ENCODE measurements at places on chromosomes 12 and 14. TPM values are rescaled to one million over a fixed set of nuclear protein-coding genes. Genes with fewer than 3 reads are reported as not detected.

GRCh38 chr12:129839679-129840078 lies 64.1 kb downstream of the TMEM132D start:
- DNase-seq: no peak

Gene EPYC
- polyA plus RNA-seq: 0.05 TPM

DNA sequence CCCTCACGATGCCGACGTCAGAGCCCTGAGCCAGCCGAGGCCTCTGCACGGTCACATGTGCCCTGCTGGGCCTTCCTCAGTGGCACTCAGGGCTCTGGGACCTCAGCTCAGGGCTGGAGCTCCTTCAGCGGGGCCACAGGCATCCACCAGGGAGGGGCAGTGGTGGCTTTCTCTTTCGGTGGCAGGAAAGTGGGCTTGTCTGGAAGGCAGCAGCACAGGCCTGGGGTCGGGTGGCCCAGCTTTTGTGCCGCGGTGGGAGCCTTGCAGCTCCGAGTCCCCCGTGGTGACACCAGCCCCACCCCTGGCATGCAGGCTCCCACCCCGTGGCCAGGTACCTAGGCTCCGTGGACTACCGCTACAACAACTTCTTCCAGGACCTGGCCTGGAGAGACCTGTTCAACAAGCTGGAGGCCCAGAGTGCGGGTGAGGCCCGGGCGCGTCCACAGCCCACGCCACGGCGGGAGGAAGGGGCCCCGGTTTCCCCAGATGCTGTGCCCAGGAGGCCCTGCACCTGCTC lies 14.2 kb upstream of the TEX22 start:
- DNase-seq: no peak

DNA sequence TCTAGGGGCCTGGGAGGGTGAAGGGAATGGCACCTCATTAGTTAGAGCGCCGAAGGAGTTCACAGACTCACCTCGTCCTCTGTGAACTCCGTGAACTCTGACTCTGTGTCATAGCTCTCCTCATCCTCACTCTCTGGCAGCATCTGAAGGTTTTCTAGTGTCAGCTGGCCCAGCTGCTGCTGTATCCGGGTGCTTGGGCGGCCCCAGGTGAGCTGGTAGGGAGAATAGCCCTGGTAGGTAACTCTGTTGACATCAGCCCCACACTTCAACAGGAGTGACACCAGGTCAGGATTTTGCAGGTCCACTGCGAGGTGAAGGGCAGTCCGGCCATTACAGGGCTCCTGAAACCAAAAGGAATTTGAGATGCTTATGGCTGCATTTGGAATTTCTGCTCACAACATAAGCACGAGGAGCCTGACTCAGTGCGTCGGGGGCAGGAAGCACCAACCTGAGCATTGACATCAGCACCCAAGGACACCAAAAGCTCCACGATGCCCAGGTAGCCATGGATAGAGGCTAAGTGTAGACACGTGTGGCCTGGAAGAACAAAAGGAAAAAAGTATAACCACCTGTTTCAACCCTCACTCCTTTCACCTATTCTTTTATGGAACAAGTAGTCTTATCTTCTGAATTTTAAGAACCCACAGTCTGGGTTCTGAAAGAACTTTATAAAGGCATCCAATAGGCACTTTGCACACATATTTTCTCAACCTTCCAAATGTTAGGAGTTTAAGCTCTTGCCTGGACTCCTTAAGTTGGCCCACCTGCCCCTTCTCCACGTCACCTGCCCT lies 2.0 kb downstream of the NFKBIA start:
- DNase-seq: no peak

Gene ASIC1
- polyA plus RNA-seq: 2.6 TPM

- DNase-seq: no peak
Observed at GRCh38 chr12:61754214-61754613, 506.0 kb upstream of the USP15 start.

DNA sequence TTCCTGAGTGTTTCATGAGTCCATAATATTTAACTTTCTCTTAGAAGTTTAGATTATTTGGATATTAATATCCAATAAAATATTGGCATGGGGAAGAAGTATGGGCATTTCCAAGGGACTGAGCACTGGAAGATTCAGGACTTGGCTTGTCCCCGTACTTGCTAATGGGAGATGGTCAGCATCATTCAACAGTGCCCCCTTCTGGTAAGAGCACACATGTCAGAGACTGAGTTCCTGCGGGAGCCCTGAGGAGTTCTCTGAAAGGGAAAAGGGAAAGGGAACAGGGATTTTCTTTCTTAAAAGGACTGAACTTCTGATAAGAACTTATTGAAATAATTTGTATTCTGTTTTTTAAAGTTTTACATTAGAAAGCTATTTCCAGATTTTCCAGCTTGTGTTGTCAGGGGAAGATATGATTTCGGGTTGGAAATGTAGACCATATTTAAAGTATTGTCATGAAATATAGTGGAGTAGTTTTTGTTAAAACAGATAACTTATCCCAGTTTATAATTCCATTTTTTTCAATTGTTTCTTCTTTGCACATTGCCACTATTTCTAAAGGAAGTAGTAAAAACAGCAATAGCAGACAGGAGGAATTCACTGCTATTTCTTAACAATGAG lies 59.8 kb upstream of the C12orf71 start:
- DNase-seq: peak; percentile 89

- DNase-seq: peak; percentile 17
Observed at GRCh38 chr12:6378709-6379472, 3.5 kb upstream of the SCNN1A start.

Gene KRT75
- polyA plus RNA-seq: not detected

Gene PUS7L
- polyA plus RNA-seq: 10.9 TPM

DNA sequence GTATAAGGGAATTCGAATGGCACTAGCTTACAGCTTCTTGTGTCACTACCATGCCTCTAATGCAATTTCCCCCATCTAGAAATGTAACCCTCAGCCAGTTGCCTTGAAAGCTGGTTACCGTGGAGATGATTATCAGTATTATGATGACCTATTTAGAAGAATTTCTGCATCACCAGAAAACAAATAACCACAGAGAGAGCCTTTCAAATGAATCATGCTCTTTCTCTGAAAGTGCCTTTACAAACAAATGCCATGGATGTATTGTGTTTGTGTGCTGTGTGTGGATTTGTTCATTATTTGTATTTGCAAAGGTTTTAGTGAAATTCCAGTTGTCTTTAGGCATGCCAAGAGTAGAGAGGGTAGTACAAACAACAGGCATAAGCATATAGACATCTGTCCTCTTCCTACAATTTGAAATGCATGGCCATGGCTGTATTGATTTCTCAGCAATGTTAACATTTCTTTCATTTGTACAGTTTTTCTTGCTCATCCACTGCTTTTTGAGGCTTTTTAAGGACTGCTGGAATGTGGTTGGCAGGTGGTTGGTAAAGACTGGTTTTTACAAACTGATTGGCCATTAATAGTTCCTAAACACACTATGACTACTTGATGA lies 266.5 kb downstream of the PAWR start:
- DNase-seq: peak; percentile 91

Gene LRRC43
- 0.61 TPM for polyA plus RNA-seq

DNA sequence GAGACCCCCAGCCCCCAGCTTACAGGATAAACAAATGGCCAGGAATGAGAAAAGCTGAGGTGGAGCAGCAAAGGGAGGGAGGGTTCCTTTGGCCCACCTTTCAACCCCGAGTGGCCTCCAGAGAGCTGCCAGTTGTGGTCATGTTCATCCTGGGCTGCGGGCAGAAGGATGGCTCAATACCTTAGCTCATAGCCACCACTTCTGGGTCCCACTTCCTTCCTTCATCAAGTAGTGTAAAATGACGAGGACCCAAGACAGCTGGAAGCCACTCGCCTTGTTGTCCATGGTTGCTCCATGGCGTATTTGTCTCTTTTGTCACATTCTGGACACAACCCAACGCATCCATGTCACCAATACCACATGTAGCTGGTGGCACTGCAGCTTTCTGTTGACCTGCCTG lies 24.2 kb downstream of the CRACR2A start:
- no peak for DNase-seq

GRCh38 chr12:68587448-68587873 lies 23.2 kb upstream of the RAP1B start:
- peak; percentile 29 for DNase-seq

Gene HOXC4
- 0.17 TPM for polyA plus RNA-seq
